ENCODE measurements at places on chromosomes 12 and 14.

- no peak for DNase-seq
Observed at GRCh38 chr12:101954676-101955075, 77.3 kb downstream of the DRAM1 start.

- no peak for DNase-seq
Observed at GRCh38 chr12:52895726-52896189, 9.1 kb downstream of the KRT8 start.

GRCh38 chr14:95523815-95524448 is 7.5 kb upstream of the SYNE3 start:
- peak; percentile 84 for DNase-seq

- DNase-seq, result peak; percentile 83
Observed at GRCh38 chr14:22319526-22320361, 269.3 kb downstream of the DAD1 start.

DNA sequence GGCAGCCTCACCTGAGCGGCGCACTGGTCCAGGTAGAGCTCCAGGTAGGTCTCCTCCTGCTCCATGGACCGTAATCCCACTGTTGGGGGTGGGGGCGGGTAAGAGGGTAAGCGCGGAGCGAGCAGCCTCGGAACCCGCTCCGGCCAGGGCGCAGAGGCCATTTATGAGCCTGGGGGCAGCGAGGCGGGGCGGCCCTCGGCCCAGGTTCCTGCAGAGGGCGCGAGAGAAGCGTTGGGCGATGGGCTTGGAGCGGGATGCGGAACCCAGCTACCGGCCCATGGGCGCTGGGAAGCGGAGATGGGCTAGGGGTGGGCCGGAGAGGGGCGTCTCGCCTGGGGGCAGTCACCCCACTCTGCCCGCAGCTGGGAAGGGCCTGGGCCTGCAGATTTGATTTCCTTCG is at the start of gene TBPL2:
Gene TBPL2 (minus strand): TSS at position 232 of the 400 bp plus-strand sequence. CDS start 167 bp downstream, at position 65.
- DNase-seq, result no peak

DNA sequence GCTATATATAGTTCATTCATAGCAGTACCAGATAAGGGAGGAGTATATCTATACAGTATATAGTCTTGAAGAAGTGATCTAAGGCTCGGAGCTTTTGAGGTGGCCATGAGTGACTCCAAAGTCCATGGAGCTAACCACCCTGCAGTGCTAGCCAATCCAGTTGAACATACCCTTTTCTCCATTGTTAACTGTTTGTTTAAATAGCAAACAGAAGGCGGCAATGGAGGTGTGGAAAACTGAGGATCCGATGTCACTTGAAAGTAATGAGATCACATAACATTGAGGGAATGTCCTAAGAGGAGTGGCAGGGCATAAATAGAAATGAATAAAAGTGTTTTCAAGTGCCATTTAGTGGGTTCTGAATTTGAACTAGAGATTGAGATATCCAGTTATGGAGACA is 12.4 kb upstream of the SNAPC1 start:
- DNase-seq, result peak; percentile 86

- no peak for DNase-seq
Observed at GRCh38 chr12:123115409-123116121, 35.3 kb downstream of the PITPNM2 start.

DNA sequence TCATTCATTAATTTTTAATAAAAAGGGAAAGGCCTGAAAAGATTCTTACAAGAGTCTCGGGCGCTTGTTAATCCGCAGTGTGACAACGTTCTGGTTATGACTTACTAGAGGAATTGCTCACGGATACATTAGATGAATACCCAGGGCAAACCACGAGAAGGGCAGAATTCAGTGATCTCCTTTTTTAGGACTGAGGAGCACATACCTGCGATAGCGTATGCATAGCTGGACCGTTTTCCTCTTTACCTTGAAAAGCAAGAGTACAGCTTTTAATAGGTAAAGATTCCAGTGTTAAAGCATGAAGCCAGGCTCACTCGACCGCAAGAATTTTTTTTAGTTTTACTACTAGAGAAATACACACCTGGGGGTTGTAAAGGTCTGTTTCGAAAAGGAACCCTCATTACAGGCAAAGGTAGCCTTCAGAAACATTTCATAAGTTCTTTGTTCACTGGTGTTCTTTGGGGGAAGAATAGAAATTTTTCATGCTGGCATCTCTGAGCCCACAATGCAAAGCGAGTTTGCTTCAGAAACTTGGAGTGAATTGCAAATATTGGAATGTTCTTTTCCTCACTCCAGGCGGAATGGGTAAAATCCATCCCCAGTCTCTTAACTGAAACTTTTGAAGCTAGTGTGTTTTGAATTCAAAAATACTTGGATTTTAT is 953 bp downstream of the MAPK1IP1L start:
- DNase-seq, result no peak

Data from NCI-H2171 treated with DMSO at 0.1 percent for 48 hours (cell line).